ENCODE measurements at places on chromosomes 3 and 15.

DNA sequence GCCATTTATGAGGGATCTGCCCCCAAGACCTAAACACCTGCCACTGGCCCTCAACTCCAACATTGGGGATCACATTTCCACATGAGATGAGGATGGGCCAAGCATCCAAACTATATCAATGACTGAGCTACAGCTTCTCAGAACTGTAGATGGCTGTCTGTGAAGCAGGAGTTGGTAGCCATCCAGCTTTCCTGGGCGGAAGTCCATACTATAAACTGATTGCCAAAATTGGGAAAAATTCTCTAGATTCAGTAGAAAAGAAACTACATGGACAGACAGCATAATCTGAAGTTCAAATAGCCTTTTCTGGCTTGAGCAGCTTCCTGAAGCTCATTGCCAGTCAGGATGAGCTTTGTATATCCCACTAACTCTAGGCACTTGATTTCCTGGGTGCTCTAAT is 214.7 kb upstream of the ZBTB20 start:
- DNase-seq, result no peak

DNA sequence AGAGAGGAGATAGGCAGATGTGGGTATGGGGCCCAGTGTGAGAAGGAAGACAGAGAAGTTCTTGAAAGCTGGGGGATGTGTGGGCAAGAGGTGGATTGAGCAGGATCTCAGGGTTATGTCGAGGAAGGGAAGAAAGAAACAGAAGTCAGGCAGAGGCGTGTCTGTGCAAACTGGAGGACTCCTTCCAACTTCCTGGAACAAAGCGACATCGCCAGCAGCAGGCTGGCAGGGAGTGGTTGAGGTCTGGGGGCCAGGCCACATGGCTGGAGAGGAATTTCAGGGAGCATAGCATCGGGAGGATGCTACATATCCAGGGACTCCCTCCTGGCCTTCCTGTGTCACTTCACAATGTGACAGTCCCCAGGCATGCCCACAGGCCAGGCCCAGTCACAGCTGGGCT is 42.9 kb upstream of the MYZAP start:
- no peak for DNase-seq

DNA sequence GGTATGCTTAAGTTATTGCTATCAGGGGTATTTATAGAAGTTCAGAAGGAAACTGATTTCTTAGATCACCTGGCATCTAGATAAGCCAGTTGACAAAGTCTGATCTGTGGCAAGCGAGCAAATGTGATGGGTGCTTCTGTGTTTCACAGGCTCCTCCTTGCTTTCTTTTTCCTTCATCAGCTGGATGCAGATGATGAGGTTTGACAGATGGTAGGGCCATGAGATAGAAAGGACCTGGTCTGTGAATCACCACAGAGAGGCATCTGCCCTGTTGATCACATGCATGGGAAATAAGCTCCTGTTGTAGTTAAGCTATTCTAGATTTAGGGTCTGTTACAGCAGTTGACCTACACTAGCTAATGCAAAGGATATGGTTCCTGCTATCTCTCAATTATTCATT is 372.0 kb downstream of the NEK10 start:
- no peak for DNase-seq

- no peak for DNase-seq
These were observed 6.4 kb upstream of the C15orf39 start for GRCh38 chr15:75195122-75195765.

GRCh38 chr15:101549647-101550046 is 60.1 kb upstream of the PCSK6 start:
- DNase-seq, result no peak

GRCh38 chr15:77553257-77553656 is 79.5 kb downstream of the LINGO1 start:
- no peak for DNase-seq

- DNase-seq, result no peak
These were observed 724.9 kb upstream of the ARRDC4 start for GRCh38 chr15:97235611-97235985.

GRCh38 chr15:52350423-52350822 is 54.8 kb upstream of the MYO5C start:
- DNase-seq, result no peak

GRCh38 chr3:172749230-172749965 is 1.1 kb upstream of the ECT2 start:
- no peak for DNase-seq

- DNase-seq, result no peak
These were observed 17.1 kb upstream of the VILL start for GRCh38 chr3:37973246-37974054.

- DNase-seq, result no peak
These were observed 172.5 kb downstream of the RAP2B start for GRCh38 chr3:153334558-153334957.

DNA sequence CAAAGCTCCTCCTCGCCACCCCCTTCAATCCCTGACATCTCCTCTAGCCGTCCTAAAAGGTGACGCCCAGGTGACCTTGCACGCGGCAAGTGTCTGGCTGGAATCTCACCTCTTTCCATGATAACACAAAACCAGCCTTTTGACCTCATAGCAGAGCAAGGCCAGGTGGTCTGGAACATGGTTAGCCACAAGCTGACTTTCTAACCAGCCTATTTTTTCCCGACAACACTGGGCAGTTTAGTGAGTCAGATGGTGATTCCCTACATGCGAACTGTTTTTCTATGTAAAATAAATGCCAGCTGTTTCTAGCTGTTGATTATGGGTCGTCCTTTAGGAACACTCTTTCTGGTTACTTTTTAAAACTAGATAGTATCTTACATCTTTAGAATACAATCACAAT is 243.0 kb downstream of the CD47 start:
- no peak for DNase-seq

GRCh38 chr3:159252772-159253384 is 451.0 kb downstream of the MFSD1 start:
- DNase-seq, result no peak

DNA sequence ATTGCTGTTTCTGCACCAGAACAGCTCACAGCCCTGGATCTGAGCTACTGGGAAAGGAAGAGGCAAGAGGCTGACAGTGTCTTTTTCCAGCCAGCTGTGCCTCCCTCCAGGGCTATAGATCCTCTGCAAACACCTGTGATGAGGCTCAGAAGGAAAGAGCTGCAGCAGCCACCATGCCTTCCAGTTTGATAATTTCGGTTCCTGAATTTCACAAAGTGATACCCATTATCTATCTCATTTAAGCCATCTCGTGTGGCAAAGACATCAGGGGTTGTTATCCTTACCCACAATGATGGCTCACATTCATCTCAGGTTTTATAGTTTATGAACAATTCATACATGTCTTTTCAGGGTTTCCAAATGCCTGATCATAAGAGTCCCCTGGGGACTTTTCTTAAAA is 1.8 kb upstream of the LARP6 start:
- DNase-seq, result no peak

DNA sequence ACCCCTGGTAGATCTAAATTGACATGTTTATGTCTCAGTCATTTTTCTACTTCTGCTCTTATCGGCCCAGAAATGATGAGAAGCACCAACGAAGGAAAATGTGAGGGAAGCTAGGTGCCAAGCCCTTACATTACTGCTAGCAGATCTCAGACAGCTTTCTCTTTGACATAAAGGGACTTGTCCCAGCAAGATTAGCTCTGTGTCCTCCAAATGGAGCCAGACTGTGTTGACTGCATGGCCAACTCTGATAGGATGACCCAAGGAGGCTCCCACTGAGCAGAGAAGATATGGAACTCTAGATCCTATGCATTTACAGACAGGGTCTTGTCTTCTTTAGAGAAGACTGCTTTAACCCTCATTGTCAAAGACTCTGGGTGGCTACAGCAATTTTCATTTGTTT is 2.8 kb upstream of the MCTP2 start:
- no peak for DNase-seq

DNA sequence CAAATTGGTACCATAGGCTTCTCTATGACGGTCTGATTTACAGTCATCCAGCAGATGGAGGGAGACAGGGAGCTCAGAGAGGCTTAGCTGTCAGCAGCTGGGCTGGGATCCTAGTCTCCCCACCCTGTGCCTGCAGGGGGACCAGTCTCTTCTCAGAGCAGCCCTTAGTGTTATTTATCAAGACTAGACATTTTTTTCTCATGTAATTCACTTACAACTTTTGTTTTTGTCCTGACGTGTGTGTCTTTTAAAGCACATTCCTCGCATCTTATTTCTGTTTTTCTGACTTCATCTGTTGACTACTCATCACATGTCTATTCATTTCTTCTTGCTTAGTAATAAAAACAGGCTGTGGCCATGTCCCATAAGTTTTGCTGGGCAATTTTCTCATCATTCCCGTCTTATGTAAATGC is 116.1 kb downstream of the KLF13 start:
- no peak for DNase-seq

DNA sequence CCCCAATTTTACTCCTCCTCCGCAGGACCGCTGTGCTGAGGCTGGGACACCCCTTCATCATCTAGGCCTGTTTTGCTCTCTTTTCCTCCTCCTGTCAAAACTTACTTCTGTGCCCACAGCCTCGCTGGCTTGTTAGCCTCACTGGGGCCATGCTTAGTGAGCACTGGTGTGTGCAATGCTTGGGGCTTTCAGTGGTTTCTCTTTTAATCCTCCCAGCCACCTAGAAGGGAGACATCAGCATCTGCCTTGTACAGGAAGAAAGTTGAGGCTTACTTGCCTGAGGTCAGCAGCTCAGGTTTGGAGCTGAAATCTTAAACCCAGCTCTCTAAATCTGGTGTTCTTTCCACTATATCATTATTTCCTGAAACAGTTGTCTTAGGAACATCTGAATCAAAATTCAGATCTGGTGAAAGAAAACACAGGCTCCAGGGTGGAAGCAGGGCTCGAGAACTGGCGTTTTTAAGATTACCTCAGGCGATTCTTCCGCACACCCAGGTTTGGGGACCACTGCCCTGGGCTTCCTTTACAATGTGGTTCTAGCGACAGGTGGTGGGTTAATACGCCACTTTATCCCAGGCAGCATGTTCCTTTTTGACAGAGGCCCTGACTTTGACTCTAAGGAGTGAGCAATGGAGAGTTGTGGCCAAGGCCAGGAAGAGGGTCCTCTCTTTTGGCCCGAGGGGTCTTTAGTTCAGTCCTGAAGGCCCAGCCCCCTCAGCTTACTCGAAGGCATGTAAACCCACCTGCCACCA is 3.8 kb downstream of the THSD4 start:
- no peak for DNase-seq

Data from stimulated activated CD8-positive, alpha-beta memory T cell treated with anti-CD3 and anti-CD28 coated beads, Interleukin-4, amount 100 ng/mL, for 1 hour (primary cell).